ENCODE measurements at places on chromosomes 2 and 18. TPM values are rescaled to one million over a fixed set of nuclear protein-coding genes. Genes with fewer than 3 reads are reported as not detected.

The DOK6 gene
- total RNA-seq: not detected

- no peaks in the 10 kb centered on the region for H3K4me1 ChIP-seq
- no peaks in the 10 kb centered on the region for H3K27me3 ChIP-seq
- no peaks in the 10 kb centered on the region for H3K36me3 ChIP-seq
- H3K4me3 ChIP-seq: no peak overlapping the region
These were observed 111.1 kb downstream of the PDCL3 start for GRCh38 chr2:100673691-100674485.

The KCNJ3 gene
- total RNA-seq: not detected

DNA sequence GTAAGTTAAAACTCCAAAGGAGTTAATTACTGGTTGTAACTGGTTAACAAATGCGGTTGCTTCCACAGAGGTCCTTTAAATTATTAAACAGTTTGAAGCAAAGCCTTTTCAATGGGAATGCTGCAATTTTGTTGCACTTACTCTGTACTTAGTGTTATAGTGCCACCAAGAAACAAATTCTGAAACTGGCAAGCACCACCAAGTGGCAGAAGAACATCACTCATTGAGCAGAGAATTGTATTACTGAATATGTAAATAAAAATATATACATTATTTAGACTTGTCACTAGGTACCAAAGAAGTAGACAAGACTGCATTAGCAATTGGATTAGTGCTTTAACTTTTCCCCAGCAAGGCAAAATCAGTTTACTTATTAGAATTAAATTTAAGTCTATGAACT lies 2.6 kb upstream of the TMEFF2 start:
- DNase-seq: no peak
- no peak overlapping the region for H3K4me3 ChIP-seq
- no peak overlapping the region for H3K27ac ChIP-seq
- H3K4me1 ChIP-seq: peaks cover 24% of the 10 kb centered on the region
- H3K27me3 ChIP-seq: peaks cover 49% of the 10 kb centered on the region

The IL36G gene
- not detected for total RNA-seq

GRCh38 chr2:148781544-148781943 lies 93.5 kb upstream of the KIF5C start:
- peaks cover 51% of the 10 kb centered on the region for H3K36me3 ChIP-seq
- H3K4me3 ChIP-seq: no peak overlapping the region
- no peak overlapping the region for H3K27ac ChIP-seq
- H3K27me3 ChIP-seq: no peaks in the 10 kb centered on the region

The LIMS3 gene
- total RNA-seq: 0.33 TPM

DNA sequence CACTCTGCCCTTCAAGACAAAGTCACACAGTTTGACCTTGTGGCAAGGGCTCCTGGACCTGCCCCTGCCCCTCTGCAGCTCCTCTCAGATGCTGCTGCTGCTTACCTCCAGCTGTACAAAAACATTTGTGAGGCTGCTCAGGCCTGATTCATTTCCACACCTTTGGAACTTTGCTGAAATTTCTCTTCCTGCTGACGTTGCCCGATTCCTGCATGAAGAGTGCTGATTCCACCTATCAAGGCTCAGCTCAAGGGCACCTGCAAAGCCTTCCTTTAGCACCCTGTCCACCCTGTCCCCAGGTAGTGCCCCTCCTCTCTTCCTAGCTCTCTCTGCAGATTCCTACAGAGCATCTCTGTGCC lies 738.3 kb upstream of the HS6ST1 start:
- H3K27ac ChIP-seq: no peak overlapping the region
- DNase-seq: no peak
- no peaks in the 10 kb centered on the region for H3K4me1 ChIP-seq
- no peaks in the 10 kb centered on the region for H3K27me3 ChIP-seq

DNA sequence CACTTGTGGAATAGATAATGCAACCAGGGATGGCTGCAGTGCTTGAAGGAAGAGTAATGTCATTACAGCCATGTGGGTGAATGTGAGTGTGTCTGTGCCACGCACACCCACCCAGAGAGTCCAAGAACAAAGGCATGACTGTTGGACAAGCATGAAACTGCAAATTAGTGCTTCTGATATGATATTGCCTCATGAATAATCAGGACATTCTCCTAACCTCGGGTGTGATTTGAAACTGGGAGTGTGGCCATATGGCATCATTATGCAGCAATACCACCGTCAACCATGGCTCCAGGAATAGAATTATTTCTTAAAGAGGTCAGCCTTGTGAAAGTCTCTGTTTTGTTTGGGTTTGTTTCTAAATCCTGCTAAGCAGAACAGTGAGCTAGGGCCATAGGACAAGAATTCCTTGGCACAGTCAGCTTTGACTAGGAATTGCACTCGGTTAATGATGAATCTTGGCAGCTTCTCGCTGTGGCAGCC lies 678.0 kb upstream of the RAB6C start:
- no peak for DNase-seq
- no peaks in the 10 kb centered on the region for H3K36me3 ChIP-seq
- H3K27ac ChIP-seq: no peak overlapping the region
- H3K4me3 ChIP-seq: no peak overlapping the region
- H3K4me1 ChIP-seq: no peaks in the 10 kb centered on the region

The ADI1 gene
- 15.9 TPM for total RNA-seq

DNA sequence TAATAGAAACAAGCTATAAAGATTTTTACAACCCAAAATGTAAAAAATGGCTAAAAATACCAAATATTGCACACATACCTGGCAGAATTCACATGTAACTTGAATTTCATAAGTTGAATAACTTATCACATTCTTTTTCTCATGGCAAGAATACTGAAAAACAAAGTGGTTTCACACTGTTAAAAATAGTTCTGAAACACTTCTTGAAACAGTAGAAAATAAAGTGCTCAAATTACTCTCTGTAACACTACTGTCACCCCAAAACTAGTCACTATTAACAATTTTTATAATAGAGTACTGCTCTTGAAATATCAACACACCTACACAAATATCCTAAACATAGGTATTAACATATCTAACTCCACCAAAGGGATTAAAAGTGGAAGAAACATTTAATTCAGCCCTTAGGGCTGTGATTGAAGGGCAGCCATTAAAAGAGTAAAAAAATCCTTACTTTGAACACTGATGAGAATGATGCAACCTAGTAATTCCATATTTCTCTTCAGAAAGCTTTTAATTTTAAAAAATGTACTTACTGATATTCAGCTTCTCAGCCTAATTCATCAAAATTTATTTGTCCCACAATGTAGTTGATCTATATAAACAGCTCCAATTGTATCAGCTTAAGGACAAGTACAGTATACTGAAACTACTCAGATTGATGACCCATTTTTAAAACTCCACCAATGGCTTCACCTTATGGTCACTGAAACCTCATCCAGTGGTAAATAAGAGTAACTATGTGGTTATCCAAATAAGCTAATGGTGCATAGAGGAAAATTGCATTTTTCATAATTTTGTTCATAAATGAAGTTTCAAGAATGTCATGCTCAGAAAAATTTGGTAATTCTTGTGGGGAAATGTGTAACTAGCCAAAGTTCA lies 31.4 kb downstream of the ATF2 start:
- peaks cover 20% of the 10 kb centered on the region for H3K36me3 ChIP-seq
- H3K4me3 ChIP-seq: no peak overlapping the region
- no peak for DNase-seq
- H3K4me1 ChIP-seq: no peaks in the 10 kb centered on the region
- no peaks in the 10 kb centered on the region for H3K27me3 ChIP-seq

GRCh38 chr18:35716169-35716831 lies 134.8 kb downstream of the GALNT1 start:
- peaks cover 4% of the 10 kb centered on the region for H3K27me3 ChIP-seq
- H3K4me1 ChIP-seq: no peaks in the 10 kb centered on the region

The RSAD2 gene
- total RNA-seq: 12.0 TPM

DNA sequence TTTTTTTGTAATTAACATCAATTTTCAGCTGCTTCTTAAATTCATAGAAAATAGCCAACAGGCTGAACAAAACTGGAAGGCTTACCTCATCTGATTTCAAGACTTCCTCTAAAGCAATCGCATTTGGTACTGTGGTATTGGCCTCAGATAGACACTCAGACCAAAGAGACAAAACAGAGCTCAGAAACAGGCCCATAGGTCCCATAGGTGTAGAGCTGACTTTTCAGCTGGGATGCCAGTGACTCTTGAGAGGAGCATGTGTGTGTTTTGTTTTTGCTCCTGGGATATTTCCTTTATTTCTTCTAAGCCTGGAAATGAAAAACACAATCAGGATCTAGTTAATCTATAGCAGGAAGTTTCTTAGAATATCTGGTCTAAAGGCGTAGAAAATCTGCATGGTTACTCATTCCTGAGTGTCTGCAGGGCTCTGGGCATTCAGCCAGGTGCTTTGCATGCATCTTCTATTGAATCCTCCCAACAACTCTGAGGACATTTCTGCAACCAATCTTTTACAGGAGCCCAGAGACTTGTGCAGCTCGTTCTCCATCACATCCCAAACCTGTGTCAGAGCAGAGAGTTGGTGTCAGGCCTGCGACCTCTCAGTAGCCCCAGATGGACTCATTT lies 190.8 kb downstream of the RTP5 start:
- no peaks in the 10 kb centered on the region for H3K27me3 ChIP-seq
- H3K27ac ChIP-seq: no peak overlapping the region
- no peak overlapping the region for H3K4me3 ChIP-seq
- H3K4me1 ChIP-seq: no peaks in the 10 kb centered on the region
- no peak for DNase-seq
- H3K36me3 ChIP-seq: no peaks in the 10 kb centered on the region
